Neural crest cell (in vitro differentiated cells): ENCODE measurements at places on chromosomes 16 and 17. TPM values are rescaled to one million over a fixed set of nuclear protein-coding genes. Genes with fewer than 3 reads are reported as not detected.

NPB gene
- 0.93 and 1.1 TPM in 2 replicates for total RNA-seq

RAC3 gene
- 73.6 and 75.0 TPM in 2 replicates for total RNA-seq

CDH8 gene
- 6.2 and 7.1 TPM in 2 replicates for total RNA-seq

APOBR gene
- 0.14 TPM in 1 of 2 replicates, not detected in the other for total RNA-seq

KRTAP2-3 gene
- total RNA-seq, result not detected in 2 replicates

GP1BA gene
- not detected in 2 replicates for total RNA-seq

DNA sequence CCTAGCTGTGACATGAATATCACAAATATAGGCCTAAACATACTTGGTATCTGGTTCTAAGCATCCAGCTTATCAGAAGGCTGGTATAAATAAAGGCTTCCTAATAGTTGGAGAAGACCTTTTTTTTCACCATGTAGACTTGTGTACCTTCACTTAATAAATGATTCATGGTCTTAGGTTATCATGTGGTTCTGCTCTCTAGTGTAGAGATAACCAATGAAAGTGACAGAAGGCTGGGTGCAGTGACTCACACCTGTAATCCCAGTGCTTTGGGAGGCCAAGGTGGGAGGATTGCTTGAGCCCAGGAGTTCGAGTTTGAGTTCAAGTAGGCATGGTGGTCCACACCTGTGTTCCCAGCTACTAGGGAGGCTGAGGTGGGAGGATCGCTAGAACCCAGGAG lies 3.1 kb downstream of the DDX19A start:
- DNase-seq, result no peak

- DNase-seq, result no peak
Observed at GRCh38 chr17:48715496-48716399, 6.6 kb downstream of the PRAC1 start.

DNA sequence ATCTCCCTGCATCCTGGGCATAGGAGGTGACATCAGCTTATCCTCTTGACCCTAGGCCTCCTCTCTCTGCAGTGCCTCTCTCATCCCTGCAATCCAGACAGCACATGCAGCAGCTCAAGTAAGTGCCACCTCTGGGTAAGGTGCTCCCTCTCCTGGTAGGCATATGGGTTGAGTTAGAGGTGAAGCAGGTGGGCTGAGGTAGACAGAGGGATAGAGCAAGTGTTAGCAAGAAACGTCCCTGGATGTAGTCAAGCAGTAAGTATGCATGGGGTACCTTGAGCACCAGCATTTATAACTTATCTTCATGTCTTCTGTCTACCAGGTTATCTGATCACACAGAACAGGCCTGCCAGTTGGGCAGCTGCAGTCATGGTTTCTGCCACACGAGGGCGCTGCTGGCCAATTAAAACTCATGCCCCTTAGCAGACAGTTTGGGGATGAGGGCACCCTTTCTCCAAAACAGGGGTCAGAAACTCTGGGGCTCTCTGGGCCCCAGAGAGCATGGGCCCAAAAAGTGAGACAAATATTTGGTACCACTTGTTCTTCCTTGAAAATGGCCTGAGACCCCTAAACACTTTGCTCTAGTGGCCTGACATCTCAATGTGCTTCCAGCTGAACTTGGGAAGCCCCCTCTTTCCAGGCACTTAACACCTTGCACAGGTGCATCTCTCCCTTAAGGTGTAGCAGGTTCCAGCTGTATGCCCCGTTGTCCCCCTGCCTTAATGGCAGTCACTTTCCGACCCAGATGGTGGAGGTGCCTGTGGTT lies 59.8 kb downstream of the NEUROD2 start:
- DNase-seq, result peak; percentile 81

GRCh38 chr16:47660540-47660939 lies 199.4 kb downstream of the PHKB start:
- no peak for DNase-seq

DNA sequence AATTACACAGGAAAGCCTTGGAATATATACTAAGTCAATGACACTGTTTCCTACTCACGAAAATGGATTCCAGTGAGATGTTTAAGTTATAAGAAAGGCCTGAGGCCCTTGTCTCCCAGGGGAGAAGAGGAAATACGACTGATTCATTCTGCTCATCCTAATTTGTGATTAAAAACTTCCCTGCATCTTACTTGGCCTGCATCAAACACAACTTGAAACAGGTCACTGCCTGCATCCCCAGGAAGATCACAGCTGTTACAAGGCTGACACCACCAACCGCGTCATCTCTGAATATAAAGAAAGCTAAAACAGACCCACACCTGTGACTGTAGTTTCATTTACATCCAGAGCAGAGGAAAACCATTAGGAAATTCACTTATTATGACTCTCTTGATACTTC lies 121.9 kb downstream of the DNAH3 start:
- no peak for DNase-seq

- DNase-seq, result no peak
Observed at GRCh38 chr16:88289968-88290401, 92.8 kb upstream of the ZNF469 start.

DNA sequence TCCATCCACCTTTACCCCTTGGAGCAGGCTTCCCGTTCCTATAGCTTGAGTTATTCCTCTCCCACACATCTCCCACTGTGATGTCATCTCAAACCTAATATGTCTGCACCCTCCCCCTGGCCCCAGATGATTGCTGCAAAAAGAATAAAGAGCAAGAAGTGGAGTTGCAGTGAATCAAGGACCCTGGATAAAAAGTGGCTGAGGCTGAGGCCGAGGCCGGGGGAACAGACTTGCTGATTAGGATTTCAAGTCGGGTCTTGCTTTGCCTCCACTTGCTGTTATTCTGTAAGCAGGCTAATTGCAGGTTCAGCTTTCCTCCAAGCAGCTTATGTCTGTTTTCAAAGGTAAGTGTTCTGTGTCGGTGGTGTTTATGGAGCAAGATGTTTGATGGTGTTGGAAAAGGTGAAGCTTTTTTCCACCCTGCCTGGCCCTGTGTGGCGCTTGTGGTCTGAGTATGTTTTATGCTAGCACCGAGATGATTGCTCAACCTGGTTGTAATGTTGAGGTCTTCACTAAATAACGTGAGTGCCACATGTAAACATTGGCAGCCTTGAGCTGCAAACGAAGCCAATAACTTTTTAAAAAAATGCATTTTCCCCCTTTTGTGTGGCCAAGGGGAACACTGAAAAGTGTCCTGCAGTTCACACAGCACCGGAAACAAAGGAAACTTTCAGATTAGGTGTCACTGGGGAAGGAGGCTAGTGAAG lies 15.4 kb downstream of the HS3ST3B1 start:
- no peak for DNase-seq

- DNase-seq, result no peak
Observed at GRCh38 chr17:8608001-8608400, 22.5 kb downstream of the MYH10 start.

DNA sequence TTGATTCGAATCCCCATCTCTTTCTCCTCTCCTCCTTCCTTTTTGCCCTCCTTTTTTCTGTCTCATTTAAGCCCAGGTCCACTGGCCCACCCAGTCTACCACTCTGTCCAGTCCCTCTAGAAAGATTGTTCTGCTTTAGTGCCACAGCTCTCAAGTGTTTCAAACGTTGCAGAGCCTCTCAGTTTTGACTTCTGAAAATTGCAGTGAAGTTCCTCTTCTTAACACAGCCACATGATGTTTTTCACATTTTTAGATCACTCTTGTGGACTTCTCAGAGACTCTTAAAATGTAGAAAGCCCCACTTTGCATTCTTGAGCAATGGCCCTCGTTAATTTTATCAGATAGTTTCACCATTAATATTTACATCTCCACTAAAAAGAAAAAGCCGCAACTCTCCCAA lies 253.1 kb downstream of the HAPSTR1 start:
- no peak for DNase-seq

DNA sequence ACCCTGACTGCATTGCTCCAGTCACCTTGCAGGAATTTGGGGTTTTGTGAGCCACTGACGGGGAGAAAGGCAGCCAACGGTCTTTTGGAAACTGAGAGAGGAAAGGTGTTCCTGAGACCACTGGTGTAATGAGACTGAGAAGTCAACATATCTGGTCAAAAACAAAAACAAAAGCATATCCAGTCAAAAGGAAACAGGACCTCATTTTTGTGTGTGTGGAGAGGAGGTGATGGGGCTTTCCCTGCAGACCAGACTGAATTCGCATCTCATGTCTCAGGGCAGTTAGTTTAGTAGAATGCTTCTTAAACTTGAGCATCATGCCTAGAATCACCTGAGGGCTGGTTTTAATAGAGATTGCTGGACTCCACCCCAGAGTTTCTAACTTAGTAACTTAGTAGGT lies 198.4 kb downstream of the COPRS start:
- DNase-seq, result no peak

DNA sequence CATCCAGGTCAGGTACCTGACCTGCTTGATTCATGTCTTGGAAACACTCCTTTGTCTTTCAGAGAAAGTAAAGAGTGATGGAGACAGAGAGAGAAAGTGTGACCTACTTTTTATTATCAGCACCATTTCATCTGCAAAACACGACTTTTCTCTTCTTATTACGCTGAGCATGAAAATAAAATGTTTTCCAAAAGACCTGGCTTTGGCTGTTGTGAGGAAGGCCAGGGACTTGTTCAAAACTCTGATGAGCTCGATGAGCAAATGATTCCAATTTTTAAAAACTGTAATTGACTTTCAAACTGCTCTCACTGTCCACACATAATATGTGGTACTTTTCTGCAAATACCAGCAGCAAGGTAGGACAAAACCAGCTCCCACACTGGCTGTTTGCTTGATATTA lies 679.9 kb downstream of the MAF start:
- no peak for DNase-seq

- DNase-seq, result no peak
Observed at GRCh38 chr16:10776280-10776679, 32.6 kb downstream of the NUBP1 start.

DNA sequence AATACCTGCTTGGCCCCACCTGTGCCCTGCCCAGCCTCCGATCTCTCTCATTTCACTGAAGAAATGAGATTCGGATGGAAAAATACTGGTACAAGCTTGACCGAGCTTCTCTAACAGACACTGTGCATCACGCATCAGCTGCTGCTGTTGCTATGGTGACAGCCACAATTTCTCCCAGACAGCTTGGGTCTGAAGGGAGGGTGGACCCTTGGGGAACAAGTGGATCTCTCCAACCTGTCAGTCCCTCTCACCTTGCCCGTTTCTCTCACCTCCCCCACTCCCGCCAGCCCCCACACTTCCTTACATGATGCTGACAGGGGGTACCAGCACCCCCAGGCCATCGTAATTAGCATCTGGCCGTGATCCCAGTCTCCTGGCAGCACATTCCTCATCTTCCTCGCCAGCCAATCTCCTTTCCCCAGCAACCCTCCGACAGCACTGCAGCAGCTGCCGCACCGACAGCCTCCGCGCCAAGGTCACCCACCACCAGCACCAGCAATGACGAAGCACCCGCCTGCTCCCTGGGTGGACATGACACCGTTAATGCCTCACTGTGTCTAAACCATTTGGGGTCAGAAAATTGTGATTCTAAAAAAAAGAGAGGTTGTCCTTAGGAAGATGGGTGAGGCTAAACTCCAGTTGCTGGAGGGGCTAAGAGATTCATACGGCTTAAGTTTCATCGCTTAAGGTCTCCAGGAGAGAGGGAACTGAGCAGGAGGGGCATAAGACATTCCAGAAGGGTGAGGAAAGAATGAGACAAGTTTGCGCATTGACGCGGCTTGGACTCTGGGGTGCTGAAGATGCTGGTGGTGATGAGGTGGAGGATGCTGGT lies 58.6 kb upstream of the TNRC6A start:
- DNase-seq, result peak; percentile 20

GRCh38 chr17:21140911-21141310 lies 14.1 kb downstream of the DHRS7B start:
- no peak for DNase-seq

DNA sequence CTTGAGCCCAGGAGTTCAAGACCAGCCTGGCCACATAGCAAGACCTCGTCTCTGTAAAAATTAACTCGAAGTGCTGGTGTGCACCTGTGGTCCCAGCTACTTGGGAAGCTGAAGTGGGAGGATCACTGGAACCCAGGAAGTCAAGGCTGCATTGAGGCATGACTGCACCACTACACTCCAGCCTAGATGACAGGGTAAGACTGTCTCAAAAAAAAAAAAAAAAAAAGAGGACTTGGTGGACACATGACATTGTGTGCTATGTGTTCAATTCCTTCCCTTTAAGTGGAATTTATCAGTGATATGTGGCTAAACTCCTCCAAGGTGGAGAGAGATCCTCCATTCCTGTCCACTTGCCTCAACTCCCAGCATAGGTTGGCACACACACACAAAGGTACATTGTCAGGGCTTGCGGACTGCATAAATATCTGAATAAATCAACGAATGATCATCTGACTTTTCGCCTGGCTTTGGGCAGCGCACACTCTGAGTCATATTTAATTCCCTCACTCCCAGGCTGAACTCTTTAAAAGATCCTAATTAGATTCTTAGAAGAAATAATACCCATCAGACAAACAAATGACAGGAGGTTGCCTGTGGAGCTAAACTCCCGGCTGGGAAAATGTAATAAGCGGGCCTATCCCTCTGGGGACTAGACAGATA lies 25.0 kb upstream of the SYT17 start:
- DNase-seq, result no peak

DNA sequence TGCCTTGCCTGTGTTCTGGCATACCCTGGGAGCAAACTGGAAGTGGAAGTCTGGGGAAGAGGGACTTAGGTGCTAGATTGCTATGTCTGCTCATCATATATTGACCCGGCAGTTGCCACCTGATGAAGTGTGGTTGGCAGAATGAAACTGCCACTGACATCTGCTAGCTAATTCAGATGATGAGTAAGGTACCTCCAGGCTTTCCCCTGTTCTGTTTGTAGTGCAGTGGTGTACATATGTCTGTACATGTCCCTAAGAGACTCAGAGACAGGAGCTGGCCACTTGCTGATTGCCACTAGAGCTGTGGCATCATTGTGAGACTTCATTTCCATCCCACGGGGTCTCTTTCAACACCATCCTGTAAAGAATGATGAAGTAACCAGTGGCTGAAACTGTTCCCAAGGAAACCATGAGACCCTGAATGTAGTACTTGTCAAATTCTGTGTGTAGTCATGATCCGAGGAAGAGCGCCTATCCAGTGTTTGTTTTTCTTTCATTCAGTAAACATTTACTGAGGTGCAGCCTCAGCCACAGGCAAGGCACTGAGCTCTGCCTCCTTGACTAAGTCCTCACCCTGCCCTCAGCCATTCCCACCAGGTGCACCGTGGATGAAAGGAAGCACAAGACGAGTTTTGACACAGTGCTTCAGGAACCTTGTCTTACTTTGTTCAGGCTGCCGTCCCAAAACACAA lies 13.2 kb downstream of the CLUAP1 start:
- DNase-seq, result no peak

DNA sequence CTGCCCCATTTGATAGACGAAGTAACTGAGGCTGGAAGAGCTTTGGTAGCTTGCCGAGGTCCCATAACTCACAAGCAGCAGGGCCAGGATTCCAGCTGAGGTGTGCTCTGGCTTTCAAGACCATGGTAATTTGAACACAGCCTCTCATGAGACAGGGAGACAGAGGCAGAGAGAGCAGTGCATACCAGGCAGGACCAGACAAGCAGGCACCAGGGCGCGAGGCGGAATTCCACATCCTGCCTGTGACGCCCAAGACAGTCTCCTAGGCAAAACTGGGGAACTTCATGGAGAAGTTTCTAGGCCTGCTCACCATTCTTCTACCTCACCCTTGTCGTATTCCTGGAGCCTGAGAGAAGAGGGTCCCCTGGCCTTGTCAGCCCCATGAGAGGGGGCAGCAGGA lies 19.2 kb downstream of the SDK2 start:
- no peak for DNase-seq
